Lung (tissue), 17 donors: ENCODE measurements at places on chromosomes 7 and 10. TPM values are rescaled to one million over a fixed set of nuclear protein-coding genes. Genes with fewer than 3 reads are reported as not detected.

- DNase-seq = no peak
- H3K27me3 ChIP-seq = no peaks in the 10 kb centered on the region
- no peak overlapping the region for H3K4me3 ChIP-seq
- no peak overlapping the region for H3K27ac ChIP-seq
- no peaks in the 10 kb centered on the region for H3K4me1 ChIP-seq
- H3K36me3 ChIP-seq = no peaks in the 10 kb centered on the region
These were observed 20.5 kb downstream of the OTUD1 start for GRCh38 chr10:23459308-23459939.

DNA sequence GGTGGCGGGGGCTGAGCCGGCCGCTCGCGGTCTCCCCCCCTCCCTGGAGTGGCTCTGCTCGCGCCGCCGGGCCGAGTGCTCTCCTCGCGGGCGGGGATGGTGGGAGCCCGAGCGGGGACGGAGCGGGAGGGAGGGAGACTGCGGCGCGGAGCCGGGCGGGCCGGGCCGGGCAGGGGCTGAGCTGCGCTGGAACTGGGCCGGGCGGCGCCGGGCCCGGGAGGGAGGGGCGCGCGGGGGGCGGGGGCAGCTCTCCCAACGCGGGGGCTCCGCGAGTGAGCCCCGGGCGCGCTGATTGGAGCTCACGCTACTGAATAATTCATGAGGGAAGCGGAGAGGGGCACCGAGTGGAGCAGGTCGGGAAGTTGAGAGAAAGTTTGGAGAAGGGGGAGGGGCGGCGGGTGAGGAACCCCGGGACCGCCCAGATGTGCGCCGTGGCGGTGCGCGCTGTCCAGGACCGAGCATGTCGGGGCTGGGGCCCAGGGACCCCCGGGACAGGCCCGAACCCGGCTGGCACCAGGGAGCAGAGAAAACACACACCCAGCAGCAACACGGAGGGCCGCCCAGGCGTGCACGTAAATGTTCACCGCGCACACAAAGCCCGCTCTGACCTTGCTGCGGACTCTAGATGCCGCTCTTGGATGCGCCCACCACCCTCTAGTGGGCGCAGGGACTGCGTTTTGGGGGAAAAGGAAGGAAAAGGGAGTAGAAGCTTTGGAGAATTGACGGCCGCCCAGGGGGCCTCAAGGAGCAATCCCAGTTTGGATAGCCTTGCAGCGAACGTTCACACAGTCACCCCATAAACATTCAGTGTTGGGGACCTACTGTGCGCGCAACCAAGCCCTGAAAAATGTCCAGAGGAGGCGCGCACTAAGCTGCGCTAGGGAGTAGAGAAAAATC lies at the start of gene EPHB4:
Gene EPHB4 (minus strand): TSS at position 194 of the 897 bp plus-strand sequence. CDS start 493 bp downstream, outside the sequence.
- H3K36me3 ChIP-seq = no peaks in the 10 kb centered on the region
- no peaks in the 10 kb centered on the region for H3K27me3 ChIP-seq

Gene CTAGE6
- total RNA-seq = 2.0 TPM

Gene NPFFR1
- total RNA-seq = 2.2 TPM

DNA sequence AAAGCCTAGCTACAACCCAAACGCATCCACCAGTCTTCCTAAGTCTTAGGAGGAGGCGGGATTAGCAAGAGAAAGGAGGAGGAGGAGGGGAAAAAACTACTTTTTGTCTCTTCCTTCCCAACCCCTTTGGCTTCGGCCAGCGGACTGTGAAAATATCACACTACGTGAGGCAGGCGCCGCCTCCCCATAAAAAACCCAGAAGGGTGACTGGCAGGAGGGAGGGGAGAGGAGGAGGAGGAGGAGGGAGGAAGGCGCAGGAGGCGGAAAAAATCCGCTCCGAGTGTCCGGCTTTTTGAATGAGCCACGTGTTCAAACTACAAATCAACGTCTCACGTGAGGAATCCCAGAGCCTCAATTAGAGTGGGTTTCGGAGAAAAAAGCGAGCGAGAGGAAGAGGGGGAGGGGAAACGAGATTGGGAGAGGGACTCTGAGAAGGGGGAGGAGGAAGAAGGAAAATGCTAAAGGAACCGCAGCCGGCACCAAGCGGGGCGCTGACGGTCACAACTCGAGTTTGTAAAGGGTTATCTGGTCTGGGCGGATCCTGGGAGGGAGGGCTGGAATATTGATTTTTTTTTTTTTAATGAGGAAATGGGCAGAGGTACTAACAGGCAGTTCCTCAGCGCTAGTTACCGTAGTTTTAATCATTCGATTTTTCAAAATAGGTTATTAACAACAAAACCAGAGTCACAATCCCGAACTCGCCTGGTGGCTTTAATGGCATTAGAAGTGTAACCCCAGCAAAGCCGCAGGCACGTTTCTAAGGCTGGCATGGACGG lies at the start of gene IGF2BP3:
Gene IGF2BP3 (minus strand): TSS at position 162 of the 776 bp plus-strand sequence. CDS start 381 bp downstream, outside the sequence.
- peak; percentile 96 for DNase-seq
- no peaks in the 10 kb centered on the region for H3K27me3 ChIP-seq
- no peak within 1 kb of the TSS for H3K27ac ChIP-seq
- H3K36me3 ChIP-seq = peaks cover 10% of the 10 kb centered on the region
- H3K4me3 ChIP-seq = no peak within 1 kb of the TSS

DNA sequence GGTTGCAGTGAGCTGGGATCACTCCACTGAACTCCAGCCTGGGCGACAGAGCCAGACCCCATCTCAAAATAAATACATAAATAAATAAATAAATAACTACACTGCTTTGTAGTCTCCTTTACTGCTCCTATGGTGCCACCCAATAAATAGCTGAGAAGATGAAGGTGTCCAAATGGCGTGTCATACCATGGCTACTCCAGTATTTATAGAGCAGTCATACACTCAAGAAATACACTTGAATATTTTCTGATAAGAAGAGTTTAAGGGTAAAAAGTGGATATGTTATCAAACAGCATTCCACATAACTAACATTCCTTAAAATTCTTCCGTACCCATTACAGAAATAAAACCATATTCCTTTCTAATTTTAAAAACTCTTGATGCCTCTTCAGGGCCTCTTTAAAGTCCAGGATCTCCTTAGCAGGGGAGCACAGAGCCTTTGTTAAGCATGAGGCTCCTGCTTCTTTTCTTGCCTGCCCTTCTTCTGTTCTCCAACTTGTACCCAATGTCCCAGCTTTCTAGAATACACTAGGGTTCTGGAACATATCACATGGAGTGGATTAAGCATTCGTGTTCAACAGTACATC lies 7.9 kb upstream of the SAR1A start:
- no peaks in the 10 kb centered on the region for H3K36me3 ChIP-seq
- H3K4me3 ChIP-seq = no peak overlapping the region
- H3K27me3 ChIP-seq = no peaks in the 10 kb centered on the region

GRCh38 chr10:133024704-133025557 lies 62.8 kb upstream of the ADGRA1 start:
- no peaks in the 10 kb centered on the region for H3K36me3 ChIP-seq
- no peak overlapping the region for H3K4me3 ChIP-seq
- peaks cover 3% of the 10 kb centered on the region for H3K27me3 ChIP-seq
- DNase-seq = no peak

Gene LIPN
- total RNA-seq = 0.55 TPM

DNA sequence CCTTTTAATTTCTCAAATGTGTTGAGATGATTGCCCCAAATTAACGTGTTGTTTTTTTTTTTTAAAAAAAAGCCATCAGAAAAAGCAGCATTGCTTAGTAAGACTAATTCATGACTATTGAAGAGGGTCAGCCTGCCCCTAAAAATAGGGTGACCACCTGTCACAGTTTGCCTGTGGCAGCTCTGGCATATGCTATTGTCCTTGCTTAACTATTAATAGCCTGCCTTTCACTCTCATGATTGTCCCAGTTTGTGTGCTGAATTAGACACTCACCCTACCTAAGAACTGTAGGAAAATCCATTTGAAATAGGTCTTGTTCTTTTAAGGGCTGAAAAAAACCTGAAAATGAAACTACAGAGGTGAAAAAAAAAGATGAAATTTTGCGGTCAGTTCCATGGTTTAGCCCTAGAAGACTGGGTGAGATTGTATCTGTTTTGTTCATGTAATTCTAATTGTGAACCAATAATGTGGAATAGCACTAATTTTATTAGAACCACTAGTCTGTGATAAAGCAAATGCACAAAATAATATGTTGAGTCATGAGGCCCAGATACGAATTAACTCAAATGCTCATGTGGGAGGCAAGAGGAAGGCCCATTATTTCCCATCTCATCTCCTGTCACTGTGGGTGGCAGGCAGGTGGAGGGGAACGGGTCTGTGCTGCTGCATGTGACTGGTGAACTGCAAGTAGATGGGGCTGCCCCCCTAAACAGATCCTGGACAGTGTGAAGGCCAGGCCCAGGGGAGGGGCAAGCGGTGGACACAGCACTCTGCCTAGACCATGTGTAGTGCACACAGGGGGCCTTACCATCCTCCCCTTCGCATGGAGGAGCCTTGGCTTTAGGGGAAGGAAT lies 265.4 kb upstream of the NFE2L3 start:
- no peak overlapping the region for H3K27ac ChIP-seq
- no peaks in the 10 kb centered on the region for H3K4me1 ChIP-seq
- no peaks in the 10 kb centered on the region for H3K36me3 ChIP-seq
- no peak for DNase-seq
- peaks cover 4% of the 10 kb centered on the region for H3K27me3 ChIP-seq

DNA sequence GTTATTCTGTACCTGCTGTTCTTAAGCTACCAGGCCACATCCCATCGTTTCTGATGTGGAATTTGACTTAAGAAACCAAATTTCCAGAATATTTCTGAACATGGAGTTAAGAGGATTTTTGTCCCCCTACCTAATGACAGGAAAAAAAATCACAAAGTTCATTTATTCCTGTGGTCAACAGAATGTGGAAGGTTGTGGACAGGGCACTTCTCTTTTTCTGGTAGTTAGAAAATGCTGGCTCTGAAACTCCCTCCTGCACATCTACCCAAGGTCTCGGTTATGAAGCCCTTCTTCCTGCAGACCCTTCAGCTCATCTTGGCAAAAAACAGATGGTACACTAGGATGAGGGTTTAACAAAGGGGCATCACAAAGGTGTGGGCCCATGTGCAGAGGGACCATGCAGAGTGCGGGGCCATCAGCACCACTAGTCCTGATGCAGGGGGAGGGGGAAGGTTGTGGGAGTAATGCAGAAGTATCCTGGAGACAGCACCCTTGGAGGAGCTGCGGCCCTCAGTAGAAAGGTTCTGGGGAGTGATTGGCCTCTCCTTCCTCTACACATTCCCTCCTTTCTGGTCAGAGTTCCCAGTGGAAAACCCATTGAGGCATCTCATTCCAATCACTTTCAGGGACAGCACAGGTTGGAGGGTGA lies 9.8 kb downstream of the ALOX5 start:
- no peak for DNase-seq
- no peak overlapping the region for H3K27ac ChIP-seq
- no peaks in the 10 kb centered on the region for H3K27me3 ChIP-seq
- no peak overlapping the region for H3K4me3 ChIP-seq
- no peaks in the 10 kb centered on the region for H3K36me3 ChIP-seq
- H3K4me1 ChIP-seq = no peaks in the 10 kb centered on the region

DNA sequence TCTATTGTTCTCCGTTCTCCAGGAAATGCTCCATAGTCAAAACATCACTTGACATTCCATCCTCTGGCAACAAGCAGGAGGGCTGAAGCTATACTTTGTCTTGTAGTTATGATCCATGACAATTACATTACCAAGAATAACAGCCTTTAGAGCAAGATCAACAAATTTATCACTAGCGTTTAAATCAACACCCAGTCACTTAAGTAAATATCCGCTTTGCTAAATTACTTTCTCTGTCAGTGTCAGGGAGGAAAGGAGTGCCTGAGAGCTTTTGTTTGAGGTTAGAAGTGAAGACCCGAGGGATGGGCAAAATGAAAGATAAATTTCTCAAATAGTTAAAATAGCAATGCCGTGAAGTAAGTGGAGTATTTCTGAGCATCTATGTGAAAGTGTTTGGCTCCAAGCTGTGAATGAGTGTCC lies 236.1 kb upstream of the BMPER start:
- H3K27me3 ChIP-seq = no peaks in the 10 kb centered on the region
- no peak overlapping the region for H3K27ac ChIP-seq
- H3K36me3 ChIP-seq = no peaks in the 10 kb centered on the region
- DNase-seq = no peak
- no peak overlapping the region for H3K4me3 ChIP-seq
- peaks cover 6% of the 10 kb centered on the region for H3K4me1 ChIP-seq

GRCh38 chr10:47290338-47290737 lies 9.7 kb upstream of the GDF10 start:
- H3K27ac ChIP-seq = no peak overlapping the region
- H3K4me1 ChIP-seq = no peaks in the 10 kb centered on the region
- no peak overlapping the region for H3K4me3 ChIP-seq
- H3K27me3 ChIP-seq = no peaks in the 10 kb centered on the region
- no peak for DNase-seq
- H3K36me3 ChIP-seq = no peaks in the 10 kb centered on the region

DNA sequence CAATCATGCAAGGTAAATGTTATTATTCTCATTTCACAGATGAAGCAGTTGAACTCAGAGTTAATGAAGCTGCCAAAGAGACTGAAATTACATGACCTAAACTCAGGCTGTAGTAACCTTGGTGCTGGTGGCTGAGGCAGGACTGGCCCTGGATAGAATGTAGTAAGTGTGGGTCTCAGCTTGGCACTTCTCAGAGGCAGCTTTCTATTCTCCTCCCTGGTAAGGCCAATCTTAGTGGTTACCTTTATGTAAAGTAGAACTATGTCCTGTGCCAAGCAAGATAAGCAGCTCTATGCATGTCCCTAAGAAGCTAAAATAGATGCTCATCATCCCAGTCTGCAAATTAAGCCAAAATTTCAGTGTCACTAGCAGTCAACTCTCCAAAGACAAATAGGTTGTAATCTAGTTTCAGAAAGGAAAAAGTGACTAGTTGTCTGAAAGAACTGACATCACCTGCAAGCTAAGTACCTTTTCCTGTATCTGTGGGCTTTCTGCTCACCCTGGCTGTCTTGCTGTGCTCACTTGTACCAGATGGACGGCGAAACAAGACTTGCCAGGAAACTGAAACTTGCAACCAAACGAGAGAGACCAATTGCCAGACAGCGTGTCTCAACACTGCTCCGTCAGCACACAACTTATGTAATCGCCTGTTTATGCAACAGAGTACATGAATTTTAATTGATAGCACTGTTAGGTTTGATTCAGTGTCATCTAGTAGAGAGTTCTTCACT lies 43.7 kb downstream of the CH25H start:
- peak; percentile 51 for DNase-seq
- no peak overlapping the region for H3K4me3 ChIP-seq
- H3K27me3 ChIP-seq = no peaks in the 10 kb centered on the region
- no peaks in the 10 kb centered on the region for H3K36me3 ChIP-seq
- no peak overlapping the region for H3K27ac ChIP-seq

Gene TMEM273
- 22.7 TPM for total RNA-seq

GRCh38 chr7:101534873-101535272 lies 94.2 kb downstream of the MYL10 start:
- no peak overlapping the region for H3K27ac ChIP-seq
- no peak for DNase-seq
- H3K36me3 ChIP-seq = no peaks in the 10 kb centered on the region
- no peaks in the 10 kb centered on the region for H3K4me1 ChIP-seq

DNA sequence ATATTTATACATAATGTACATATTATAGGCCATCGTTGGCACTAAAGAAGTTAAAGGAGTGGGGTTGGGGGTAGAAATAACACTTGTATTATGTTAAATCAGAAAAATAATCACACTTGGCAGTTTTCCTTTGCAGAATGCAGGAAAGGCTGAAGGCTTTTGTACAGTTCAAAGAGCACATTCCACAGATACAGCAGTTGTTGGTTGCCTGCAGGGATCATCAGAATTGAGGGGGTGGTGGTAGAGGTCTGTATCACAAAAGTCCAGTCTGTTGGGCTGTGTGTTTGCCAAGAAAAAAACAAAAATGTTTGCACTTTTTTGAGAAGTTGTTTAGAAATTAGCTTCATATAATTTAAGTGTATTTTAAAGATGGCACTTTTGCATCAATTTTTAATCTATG lies 231.8 kb upstream of the FOXP2 start:
- H3K4me1 ChIP-seq = no peaks in the 10 kb centered on the region
- H3K27me3 ChIP-seq = no peaks in the 10 kb centered on the region
- no peak overlapping the region for H3K4me3 ChIP-seq
- H3K36me3 ChIP-seq = no peaks in the 10 kb centered on the region

Gene PPP2R2D
- total RNA-seq = 51.4 TPM
